Activated CD4-positive, alpha-beta memory T cell treated with anti-CD3 and anti-CD28 coated beads for 36 hours (primary cell): ENCODE measurements at places on chromosomes 16 and 17. TPM values are rescaled to one million over a fixed set of nuclear protein-coding genes. Genes with fewer than 3 reads are reported as not detected.

DNA sequence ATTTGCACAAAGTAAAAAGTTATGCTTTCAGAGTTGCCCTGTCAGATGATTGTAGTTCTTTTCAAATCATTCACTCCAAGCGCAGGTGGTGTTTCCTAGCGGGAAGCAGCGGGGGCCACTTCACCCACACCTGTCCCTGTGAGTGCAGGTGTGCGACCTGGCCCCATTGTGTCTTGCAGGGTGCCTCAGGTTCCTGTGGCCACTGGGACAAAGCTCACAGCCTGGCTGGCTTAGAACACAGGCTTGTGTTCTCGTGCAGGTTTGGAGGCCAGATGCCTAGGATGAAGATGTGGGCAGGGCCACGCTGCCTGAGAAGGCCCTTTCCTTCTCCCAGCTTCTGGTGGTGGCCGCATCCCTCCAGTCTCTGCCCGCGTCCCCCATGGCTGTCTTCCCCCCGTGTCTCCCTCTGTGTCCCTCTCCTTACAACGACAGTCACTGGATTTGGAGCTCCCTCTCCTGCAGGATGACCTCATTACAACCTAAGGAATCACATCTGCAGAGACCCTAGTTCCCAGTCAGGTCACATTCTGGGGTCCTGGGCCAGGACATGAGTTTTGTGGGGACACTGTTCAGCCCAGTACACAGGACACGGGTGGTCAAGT, 90.5 kb downstream of the NPIPB11 start:
- H3K4me1 ChIP-seq: peaks cover 3% of the 10 kb centered on the region
- no peaks in the 10 kb centered on the region for H3K27me3 ChIP-seq
- H3K27ac ChIP-seq: no peak overlapping the region
- no peak overlapping the region for H3K4me3 ChIP-seq

GRCh38 chr16:53642094-53642493, 61.6 kb downstream of the RPGRIP1L start:
- no peak overlapping the region for H3K27ac ChIP-seq
- DNase-seq: no peak
- H3K4me3 ChIP-seq: no peak overlapping the region
- H3K4me1 ChIP-seq: no peaks in the 10 kb centered on the region
- H3K27me3 ChIP-seq: no peaks in the 10 kb centered on the region

GRCh38 chr16:66618588-66619375, 14.3 kb downstream of the CMTM3 start:
- no peak for DNase-seq
- H3K4me1 ChIP-seq: peaks cover 2% of the 10 kb centered on the region
- no peaks in the 10 kb centered on the region for H3K36me3 ChIP-seq
- H3K27ac ChIP-seq: no peak overlapping the region
- no peaks in the 10 kb centered on the region for H3K27me3 ChIP-seq

DNA sequence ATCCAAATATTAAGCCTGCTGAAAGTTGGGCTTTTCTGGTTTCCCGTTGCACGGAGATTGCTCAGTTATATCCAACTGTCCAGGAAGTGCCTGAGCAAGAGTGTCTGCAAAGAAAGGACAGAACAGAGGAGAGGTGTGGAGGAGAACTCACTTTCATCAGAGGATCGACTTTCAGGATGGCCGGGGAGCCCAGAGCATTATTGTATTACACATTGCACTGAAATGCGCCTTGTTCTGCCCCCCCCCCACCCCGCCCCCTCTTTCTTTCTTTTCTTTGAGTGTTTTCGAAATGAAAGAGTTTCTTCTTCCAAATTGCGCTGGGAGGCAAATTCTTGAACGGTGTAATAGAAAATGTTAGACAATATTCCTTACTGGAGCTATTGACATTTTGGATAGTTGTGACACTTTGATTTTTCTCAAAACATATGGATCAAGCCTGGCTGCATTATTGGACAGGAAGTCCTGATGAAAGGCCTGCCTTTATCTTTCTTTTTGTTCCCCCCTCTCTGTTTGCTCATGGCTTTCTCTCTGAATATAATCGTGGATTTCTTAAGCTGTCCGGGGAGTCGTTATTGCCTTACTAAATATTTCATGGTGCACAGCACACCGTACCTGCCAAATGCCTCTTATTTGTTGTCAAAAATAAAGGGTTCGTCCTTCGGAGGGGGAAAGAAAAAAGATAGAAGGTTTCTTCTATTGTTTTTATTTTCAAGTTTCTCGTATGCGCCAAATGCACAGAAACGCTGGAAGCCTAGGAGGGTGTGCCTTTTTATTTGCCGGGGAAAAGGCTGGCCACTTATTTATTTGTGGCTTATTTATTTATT, 110.8 kb downstream of the IRX3 start:
- DNase-seq: no peak
- H3K4me1 ChIP-seq: no peaks in the 10 kb centered on the region
- no peaks in the 10 kb centered on the region for H3K36me3 ChIP-seq
- no peak overlapping the region for H3K4me3 ChIP-seq

CENPX gene
- 83.0 TPM for total RNA-seq

FOXF1 gene
- not detected for total RNA-seq

RAB26 gene
- total RNA-seq: 0.33 TPM

HEATR3 gene
- total RNA-seq: 17.6 TPM
